Suppressor macrophage treated with lipopolysaccharide for 1 hour (primary cell): ENCODE measurements at places on chromosomes 2 and 18.

DNA sequence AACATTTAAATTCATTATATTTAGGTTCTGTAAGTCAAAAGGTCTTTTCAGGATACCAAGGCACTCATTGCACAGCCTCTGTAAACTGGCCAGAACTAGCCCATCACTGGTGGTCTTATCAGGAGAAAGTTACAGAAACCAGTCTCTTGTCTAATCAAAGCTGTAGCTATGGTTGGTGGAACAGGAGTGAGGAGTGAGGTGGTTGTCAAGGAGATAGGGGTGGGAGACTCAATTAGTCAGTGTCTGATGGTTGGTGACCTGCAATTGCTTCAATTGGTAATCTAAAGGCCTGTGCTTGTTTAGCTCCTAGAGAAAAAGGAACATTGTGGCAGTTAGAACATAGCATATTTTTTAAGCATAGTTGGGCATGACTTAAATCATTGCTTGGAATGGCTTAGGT, 458.6 kb upstream of the CDH2 start:
- no peak for DNase-seq

- no peak for DNase-seq
These were observed 12.2 kb downstream of the KCNJ3 start for GRCh38 chr2:154710685-154711084.

DNA sequence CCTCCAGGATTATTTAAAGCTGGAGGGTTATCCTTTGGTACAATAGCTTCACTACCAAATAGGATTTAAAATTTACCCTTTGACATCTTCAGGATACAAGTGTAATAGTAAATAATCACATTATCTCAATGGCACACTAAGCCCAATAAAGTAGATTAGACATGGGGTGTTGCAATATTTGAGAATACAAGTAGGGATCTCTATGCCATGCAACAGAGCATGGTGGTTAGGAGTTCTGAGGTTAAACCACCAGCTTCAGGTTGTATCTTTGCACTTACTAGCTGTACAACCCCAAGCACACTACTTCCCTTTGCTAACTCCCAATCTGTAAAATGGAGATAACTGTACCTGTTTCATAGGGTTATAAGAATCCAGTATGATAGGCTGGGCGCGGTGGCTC, 6.2 kb downstream of the MBD2 start:
- DNase-seq, result no peak

GRCh38 chr2:221833966-221834365, 261.9 kb upstream of the EPHA4 start:
- DNase-seq, result no peak

DNA sequence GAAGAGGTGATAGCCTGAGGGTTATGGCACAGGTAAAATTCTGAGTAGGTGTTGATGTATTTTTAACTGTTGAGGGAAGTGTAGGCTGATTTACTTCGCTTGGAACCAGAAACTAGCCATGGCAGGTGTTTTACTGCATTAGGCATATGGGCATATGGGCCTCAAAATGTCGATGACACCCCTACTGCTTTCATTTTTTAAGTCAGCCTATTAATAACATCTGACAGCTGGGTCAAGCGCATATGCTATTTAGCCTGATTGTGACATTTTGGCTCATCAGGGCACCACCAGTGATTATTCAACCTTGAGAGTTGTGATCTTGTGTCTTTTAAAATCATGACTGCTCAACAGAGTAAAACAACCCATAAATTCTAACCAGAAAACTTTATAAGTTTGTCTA, 1396.9 kb upstream of the NXPH2 start:
- DNase-seq, result no peak

DNA sequence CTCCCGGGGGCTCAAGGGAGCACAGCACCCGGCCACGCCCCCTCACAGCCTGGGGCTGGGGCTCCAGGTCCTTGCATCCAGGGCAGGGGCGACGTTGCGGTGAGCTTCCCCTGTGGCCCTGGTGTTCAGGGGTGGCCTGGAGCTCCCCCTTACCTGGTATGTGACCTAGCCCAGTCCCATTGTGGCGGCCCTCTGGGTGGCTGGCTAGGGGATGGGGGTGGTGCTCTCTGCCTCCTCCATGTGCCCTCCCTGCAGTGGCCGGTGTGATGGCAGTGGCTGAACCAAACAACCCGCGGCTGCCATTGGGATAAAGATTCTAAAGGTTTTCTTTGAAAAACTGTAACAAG, 288.3 kb downstream of the RDH14 start:
- no peak for DNase-seq

- DNase-seq, result no peak
These were observed 73.8 kb upstream of the CDCA7 start for GRCh38 chr2:173280853-173281252.

- DNase-seq, result no peak
These were observed 154.4 kb downstream of the GALR1 start for GRCh38 chr18:77403969-77404535.

DNA sequence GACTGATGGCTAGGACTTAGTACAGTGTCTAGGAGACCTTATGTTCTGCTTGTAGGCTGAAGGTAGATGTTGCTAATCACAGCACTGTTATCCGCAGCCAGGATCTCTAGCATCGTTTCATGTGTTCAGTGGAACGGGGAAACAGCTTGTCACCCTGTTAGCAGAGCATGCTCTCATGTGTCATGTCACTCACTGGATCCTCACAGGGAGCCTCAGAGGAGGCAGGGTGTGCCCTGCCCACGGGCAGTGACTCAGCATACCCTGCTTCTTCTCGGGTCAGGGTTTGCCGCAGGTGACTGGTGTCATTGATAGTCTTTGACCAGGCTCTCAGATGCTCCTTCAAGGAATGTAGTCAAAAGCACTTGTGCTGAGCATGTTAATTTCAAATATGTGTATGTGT, 44.4 kb downstream of the RPIA start:
- peak; percentile 37 for DNase-seq

- no peak for DNase-seq
These were observed 50.4 kb downstream of the TTN start for GRCh38 chr2:178756843-178757242.

DNA sequence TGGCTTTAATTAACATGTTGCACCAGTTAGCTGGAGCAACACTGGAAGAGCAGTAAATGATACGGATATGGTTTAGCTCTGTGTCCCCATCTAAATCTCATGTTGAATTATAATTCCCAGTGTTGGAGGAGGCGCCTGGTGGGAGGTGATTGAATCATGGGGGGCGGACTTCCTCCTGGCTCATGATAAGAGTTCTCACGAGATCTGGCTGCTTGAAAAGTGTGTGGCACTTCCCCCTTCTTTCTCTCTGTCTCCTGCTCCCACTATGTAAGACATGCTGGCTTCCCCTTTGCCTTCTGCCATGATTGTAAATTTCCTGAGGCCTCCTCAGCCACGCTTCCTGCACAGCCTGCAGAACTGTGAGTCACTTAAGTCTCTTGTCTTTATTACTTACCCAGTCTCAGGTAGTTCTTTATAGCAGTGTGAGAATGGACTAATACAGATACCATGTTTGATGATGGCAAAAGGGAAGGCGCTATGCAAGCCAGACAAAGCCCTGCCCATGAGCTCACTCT, 963.6 kb downstream of the SOCS6 start:
- no peak for DNase-seq

DNA sequence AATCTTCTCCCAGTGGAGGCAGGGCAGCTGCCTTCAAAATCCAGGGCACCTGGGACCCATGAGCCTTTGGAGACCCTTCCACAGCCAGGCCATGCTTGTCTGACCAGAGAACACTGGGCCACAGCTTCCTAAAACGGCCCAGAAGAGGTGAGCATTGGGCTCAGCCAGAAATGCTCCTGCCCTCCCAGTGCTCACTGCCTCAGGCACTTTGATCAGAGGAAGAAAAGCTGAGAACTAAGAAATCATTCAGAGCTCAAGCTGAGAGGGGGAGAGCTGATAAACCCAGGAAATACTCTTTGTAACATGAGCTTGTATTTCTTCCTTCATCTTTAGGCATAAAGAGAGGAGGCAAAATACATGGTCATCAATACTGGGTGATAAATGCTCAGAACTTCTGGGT, 365.5 kb upstream of the KLHL29 start:
- no peak for DNase-seq

DNA sequence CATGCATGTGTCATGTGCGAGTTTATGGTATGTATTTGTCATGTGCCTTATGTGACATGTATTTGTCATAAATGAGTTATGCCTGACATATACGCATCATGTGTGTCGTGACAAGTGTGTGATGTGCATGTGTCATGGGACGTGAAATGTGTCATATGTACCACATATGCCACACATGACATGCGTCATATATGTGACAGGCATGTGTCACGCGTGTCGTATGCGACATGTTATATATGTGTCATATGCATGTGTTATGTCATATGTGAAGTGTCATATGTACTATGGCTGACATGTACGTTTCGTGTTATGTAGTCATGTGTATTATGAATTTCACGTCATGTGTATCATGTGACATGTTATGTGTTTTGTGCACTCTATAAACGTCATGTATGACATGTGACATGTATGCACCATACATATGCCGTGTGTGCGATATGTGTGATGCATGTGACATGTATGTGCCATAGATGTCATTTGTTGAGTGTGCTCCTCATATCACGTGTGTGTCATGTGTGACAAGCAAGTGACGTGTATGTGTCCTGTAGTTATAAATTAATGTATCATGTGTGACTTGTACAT, 2152.3 kb upstream of the PIK3C3 start:
- DNase-seq, result no peak

GRCh38 chr2:238952261-238952919, 104.5 kb downstream of the TWIST2 start:
- no peak for DNase-seq

- DNase-seq, result no peak
These were observed 55.2 kb downstream of the ANKRD12 start for GRCh38 chr18:9191658-9192256.

DNA sequence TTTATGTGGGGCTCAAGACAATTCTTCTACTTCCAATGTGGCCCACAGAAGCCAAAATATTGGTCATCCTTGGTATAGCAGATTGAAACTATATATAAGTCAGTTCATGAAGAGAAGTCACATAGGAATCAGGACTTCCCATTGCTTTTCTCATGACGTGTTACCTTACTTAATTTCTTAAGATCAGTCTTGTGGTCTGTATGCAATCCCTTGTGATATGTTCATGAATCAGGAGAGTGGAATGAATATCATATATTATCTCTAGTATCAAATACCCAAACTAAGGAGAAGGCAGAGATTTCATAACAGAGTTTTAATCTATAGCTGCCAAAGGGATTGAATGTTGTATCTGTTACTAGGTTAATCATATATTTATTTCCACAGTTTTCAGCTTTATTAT, 1390.4 kb downstream of the SUCLG1 start:
- no peak for DNase-seq

GRCh38 chr2:239459056-239459455, 58.2 kb upstream of the HDAC4 start:
- no peak for DNase-seq

DNA sequence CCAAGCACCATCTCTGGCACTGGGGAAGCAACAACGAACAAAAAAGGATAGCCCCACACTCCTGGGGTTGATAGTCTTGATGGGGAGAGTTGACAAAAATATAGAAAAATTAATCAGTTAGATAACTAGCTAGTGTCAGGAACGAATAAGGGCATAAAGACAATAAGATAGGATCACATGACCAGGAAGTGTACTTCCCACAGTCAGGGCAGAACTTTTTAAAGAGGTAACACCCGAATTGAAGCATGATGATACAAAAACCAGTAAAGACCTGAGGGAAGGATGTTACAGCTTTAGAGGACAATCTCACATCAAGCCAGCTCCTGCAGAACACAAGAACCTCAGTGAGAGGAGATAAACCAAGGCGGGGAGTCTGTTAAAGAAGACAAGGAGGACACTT, 295.4 kb upstream of the CRIM1 start:
- DNase-seq, result no peak
